ENCODE measurements at places on chromosomes 2 and 18.

GRCh38 chr2:12796657-12797056 lies 79.9 kb downstream of the TRIB2 start:
- DNase-seq = no peak

- no peak for DNase-seq
Observed at GRCh38 chr2:1660656-1661640, 83.4 kb downstream of the PXDN start.

DNA sequence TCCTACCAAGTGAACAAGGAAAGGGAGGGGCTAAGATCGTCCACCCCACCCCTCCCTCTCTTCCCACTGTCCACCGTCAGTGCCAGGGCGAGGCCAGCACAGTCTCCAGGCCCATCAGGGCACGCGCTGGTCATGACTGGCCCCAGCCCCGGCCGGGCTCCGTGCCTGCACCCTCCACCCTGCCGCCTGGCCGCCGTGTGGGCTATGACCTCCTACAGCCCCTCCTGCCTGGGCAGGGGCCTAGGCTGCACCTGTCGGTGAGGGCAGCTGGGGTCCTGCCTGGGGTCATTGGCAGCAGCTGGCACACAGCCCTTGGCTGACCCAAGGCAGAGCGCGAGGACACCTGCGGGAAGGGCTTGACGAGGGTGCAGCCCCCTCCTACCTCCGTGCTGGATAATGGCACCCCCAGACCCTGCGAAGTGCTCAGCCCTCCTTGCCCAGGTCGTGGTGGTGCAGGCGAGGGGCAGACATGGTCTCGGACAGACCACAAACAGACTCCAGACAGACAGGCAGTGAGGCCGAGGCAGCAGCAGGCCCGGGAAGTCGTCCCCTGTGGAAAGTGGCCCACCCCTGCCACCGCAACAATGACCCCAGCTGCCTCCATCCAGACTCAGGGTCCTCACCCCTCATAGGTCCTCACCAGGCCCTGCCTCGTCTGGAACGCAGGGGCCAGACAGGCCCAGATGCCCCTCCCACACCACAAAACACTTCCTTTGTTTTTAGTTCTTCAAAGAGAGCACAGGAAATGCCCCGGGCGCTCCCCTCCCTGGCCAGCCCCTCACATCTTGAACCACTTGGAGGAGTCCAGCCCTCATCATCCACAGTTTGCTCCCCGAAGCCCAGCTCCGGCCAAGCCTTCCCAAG lies 43.1 kb upstream of the GPC1 start:
- peak; percentile 37 for DNase-seq

GRCh38 chr2:31196622-31197021 lies 20.7 kb downstream of the CAPN14 start:
- no peak for DNase-seq

DNA sequence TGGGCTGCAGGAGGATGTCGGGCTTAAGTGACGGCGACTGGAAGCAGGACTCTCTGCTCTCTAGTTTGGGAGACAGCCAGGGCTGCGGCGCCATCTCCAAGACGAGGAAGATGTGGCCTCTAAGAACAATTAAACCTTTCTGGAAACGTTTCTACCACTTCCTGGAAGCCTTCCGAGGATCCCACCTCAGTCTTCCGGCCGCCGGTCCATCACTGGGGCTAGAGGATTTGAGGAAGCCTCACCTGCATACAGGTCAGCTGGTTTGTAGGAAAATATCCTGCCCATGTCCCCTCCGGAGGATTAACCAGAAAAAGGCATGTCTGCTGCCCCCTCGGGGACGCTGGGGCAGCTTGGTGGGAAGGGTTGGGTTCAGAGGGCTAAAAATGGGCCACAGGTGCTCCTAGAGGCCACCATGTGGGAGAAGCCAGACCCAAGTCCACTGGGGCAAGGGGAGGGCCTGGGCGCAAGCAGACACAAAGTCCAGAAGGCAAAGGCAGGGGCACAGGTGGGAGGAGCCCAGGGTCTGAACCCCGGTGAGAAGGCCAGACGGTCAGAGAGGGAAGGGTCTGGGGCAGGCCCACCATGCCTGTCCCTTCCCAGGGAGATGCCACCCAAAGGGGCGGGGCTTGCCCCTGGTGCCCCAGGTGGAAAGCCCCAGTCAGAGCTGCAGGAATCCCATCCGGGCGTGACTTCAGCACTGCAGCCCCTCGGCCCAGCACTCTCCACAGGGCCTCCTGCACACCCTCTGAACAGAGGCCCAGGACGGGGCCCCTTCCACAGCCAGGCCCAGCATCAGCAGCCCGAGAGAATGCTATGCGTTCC lies 82.2 kb upstream of the ID2 start:
- DNase-seq = no peak

- DNase-seq = no peak
Observed at GRCh38 chr2:6764968-6765723, 100.6 kb downstream of the CMPK2 start.

- no peak for DNase-seq
Observed at GRCh38 chr2:130160131-130160530, 15.2 kb upstream of the CCDC74B start.

DNA sequence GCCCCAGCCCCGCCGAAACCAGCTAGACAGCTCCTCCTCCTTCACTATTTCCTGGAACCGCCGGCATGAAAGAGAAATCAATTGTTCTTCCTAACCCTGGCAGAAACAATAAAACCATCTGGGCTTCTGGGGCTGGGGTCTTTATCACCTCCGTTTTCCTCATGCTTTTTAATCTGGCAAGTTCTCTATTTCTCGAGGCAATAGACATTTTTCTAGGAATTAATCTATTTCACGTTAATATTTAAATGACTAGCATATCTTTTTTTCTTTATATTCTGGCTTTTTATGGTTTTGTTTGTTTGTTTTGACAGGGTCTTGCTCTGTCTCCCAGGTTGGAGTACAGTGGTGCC lies 1.4 kb upstream of the KIF1A start:
- no peak for DNase-seq

- DNase-seq = no peak
Observed at GRCh38 chr2:185665251-185665814, 73.3 kb upstream of the FSIP2 start.

- DNase-seq = no peak
Observed at GRCh38 chr2:114119862-114120261, 230.0 kb downstream of the ACTR3 start.

DNA sequence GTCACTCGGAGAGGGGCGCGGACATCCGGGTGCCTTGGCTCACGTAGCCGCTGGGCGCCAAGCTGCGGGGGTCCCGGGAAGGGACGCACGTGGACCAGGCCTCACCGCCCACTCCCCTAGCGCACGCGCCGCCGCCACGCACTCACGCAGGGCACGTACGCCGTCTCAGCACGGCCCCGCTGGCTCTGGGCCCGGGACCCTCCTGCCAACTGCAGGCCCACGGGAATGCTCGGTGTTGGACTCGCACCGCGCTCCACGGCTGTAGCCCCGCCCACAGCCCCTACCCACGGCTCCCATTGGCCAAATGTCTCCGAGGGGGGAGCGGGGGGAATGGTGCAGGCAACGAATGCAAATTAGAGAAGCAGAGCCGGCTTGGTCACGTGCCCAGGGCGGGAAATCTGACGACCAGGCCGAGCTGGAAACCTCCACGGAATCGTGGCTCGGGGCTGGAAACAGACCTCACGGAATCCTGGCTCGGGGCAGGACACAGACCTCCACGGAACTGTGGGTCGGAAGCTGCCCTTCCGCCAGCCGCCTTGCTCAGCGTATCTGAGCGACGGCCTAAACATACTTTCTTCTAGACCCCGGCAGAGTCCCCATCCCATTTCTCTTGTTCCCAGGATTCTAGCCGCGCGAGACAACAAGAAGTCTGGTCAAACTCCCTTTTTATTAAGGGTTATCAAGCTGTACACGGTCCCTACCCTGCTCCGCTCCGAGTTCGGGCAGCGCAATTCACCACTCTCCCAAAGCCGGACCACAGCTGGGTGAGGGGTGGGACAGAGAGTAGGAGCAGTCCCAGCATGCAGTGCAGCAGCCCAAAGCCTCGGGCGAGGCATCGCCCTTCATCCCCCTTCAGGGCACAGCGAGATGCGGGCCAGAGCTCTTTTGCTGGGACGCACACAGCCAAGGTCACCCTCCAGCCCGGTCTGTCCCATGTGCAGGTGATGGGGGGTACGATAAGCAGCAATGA lies at the start of gene ABCB6:
Gene ABCB6 (minus strand): TSS at position 227 of the 970 bp plus-strand sequence. CDS start 285 bp downstream, outside the sequence.
- peak; percentile 75 for DNase-seq

DNA sequence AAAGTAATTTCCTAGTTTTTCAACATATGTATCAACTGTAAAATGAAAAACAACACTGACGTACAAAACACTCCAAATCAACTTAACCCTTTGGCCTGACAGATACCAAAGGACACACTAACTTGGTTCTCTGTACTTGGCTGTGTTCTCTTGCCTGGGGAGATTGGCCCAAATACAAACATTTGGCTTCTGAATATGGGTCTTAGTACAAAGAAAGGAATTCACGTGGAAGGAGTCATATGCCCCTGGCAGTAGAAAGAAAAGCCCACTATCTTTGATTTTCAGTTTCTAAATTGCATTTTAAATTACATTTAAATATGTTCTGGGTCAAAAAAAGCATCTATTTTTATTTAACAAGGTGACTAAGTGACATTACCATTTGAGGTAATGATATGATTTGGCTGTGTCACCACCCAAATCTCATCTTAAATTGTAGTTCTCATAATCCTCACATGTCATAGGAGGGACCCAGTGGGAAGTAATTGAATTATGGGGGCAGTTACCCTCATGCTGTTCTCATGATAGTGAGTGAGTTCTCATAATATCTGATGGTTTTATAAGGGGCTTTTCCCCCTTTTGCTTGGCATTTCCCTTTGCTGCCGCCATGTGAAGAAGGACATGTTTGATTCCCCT lies 153.6 kb upstream of the CCDC195 start:
- DNase-seq = no peak

DNA sequence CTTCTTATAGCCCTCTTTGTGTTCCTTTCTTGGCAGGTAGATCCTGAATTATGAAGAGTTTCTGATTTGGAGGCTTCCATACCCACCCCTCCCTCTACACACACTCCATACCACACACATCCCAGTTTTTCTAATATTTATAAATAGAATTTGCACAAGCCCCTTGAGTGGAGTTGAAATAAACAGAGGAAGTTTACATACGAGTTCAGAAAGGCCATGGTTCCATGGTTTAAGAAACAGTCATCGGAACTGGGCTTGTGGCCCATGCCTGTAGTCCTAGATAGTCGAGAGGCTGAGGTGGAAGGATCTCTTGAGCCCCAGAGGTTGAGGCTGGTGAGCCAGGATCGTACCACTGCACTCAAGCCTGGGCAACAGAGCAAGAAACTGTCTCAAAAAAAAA lies 62.7 kb upstream of the TANC1 start:
- no peak for DNase-seq

- DNase-seq = no peak
Observed at GRCh38 chr18:22409445-22409844, 8.3 kb downstream of the CTAGE1 start.

DNA sequence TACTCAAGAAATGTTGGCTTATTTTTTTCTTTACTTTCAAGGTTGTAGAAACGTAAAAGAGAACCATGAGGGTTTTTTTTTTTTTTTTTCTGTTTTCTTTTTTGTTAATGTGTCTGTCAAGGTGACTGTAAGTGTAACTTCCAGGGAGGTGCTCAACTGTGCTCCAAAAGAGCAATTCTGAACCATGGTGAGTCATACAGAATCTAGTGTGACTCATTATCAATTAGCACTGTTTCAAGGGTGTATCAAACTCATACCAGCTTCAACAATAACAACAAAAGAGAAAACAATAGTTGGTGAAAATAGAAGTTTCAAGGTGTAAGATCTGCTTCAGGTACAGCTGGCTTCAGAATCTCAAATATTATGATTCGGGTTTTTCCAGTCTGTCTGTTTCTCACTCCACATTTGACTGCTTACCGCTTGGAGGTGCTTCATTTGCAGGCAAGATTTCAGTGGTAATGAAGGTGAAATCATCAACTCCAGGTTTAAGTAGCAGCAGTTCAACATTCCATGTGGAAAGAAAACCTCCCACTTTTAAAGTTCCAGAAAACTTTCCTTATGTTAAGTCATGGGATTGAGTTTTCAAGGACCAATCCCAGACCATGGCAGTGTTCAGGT lies 850.6 kb downstream of the CNTNAP5 start:
- DNase-seq = no peak

DNA sequence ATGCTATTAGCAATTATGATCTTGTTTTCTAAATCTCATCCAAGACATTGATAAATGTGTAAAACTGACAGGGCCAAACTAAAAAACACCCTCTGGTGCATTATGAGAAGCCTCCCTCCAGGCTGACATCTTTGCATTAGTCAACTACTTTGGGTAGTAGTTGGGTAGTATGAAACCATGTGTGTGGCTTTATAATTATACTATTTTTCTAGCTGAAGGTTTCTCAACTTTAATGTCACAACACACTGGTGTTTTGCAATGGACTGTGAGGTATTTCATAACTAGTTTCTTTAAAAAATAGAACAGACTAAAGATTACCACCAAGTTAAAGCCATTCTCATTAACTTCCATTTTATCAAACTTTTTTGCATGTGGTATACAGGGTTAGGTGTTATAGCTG lies 73.1 kb upstream of the RBMS1 start:
- DNase-seq = no peak

DNA sequence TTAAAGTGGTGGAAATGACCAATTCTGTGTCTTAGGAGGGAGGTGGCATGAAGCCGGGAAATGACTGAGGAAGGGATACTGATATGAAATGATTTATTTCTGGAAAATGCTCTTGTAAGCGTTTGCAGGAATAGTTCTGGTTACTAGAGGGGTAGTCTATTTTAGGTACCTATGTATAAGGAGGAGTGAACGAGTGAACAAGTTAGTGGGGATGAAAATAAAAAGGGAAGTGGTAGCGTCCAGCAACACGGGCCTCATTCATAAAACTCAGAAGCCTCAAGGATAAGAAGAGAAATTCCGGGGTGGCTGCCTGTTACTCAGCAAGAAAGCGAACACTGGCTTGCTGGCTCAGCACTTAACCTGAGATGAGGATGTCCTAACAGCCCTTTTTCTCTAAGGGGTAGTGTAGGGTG lies 303.3 kb downstream of the NCKAP5 start:
- DNase-seq = no peak

- no peak for DNase-seq
Observed at GRCh38 chr2:162210385-162210784, 32.9 kb downstream of the FAP start.

GRCh38 chr2:85433511-85434089 lies 15.1 kb downstream of the SH2D6 start:
- DNase-seq = no peak

- DNase-seq = no peak
Observed at GRCh38 chr18:25349926-25350487, 2.0 kb downstream of the ZNF521 start.

DNA sequence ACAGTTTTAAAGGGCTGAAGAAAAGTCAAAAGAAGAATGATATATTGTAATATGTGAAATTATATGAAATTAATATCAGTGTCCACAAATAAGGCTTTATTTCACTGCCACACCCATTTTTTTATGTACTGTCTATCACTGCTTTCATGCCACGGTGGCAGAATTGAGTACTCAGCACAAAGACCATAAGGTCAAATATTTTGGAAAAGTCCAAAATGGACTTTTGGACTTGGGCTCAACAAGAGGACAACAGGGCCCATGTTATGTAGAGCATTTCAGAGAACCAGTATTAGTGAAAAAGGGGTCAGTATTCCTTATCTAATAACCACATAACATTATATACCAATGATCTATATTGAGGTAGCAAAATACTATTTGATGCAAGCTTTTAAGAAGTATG lies 427.2 kb downstream of the EPHA4 start:
- no peak for DNase-seq

Measured in CD8-positive, alpha-beta memory T cell (primary cell).